ENCODE measurements at places on chromosomes 5 and 9.
A peak's percentile ranks its signal among the peaks of the same experiment; 100 is the strongest.

DNA sequence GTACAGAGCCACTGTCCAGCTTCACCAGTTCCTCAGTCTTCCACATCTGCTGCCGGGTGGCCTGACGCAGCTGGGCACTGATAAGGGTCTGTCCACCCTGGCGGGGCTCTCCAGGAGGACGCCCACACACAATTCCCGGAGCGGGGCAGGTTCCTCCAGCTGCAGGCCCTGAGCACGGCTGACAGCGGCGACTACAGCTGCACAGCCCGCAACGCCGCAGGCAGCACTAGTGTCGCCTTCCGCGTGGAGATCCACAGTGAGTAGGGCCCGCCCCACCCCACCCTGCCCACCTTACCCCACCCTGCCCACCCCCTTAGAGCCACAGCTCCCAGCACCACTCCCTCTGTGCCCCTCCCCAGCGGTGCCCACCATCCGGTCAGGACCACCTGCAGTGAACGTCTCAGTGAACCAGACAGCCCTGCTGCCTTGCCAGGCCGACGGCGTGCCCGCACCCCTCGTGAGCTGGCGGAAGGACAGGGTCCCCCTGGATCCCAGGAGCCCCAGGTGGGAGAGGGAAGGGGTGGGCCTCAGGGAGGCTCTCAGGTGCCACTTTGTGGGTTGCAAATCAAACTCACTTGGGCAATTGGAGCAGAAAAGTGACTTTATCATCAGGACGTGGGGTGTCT, 48.8 kb upstream of the ASS1 start:
- DNase-seq, result no peak

- no peak for DNase-seq
Observed at GRCh38 chr9:69173891-69174615, at the start of gene TJP2. TJP2 (plus strand) TSS chr9:69174277; CDS start chr9:69174373, 96 bp downstream.

DNA sequence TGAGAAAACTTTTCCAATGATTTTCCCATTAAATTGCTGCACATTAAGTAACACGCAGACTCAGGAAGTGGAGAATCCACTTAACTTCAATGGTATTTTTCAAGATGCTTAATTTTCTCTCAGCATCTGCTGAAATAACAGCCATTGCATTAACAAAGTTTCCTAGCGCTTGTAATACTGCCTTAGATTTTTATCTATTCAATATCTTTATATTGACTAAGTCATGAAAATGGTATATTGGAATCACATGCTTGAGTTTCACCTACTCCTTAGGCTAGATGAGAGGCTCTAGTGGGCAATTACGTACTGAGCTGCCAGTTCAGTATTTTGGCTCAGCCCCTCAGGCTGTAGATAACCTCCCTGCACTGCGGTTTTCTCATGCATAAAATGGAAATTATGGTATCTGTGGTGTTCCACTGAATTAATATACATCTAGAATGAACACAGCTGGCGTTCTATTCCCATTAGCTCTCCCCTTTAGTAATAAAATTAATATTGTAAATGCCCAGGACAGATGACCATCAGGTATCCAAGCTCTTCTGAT, 112.9 kb downstream of the MTX3 start:
- DNase-seq, result no peak

DNA sequence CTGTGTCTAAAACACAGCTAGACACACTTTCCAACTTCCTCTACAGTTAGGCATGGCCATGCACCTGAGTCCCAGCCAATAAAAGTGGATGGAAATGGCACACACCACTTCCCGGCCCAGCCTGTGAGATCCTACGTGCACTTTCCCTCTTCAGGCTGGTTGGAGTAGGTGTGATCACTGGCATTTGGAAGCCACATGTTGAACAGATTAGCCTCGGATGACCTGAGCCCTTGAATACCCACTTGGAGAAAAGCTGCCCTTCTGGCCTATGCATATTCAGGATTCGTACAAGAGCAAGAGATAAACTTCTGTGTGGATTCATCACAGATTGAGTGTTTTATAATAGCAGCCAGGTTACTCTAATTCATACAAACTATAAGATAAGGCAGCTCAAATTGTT, 359.0 kb upstream of the SLC30A5 start:
- no peak for DNase-seq

- no peak for DNase-seq
Observed at GRCh38 chr5:98927242-98927988, 1.4 kb downstream of the CHD1 start.

- DNase-seq, result no peak
Observed at GRCh38 chr5:132376694-132377641, 7.5 kb downstream of the SLC22A5 start.

- DNase-seq, result peak; percentile 25
Observed at GRCh38 chr5:74408150-74409043, 232.1 kb downstream of the ENC1 start.

DNA sequence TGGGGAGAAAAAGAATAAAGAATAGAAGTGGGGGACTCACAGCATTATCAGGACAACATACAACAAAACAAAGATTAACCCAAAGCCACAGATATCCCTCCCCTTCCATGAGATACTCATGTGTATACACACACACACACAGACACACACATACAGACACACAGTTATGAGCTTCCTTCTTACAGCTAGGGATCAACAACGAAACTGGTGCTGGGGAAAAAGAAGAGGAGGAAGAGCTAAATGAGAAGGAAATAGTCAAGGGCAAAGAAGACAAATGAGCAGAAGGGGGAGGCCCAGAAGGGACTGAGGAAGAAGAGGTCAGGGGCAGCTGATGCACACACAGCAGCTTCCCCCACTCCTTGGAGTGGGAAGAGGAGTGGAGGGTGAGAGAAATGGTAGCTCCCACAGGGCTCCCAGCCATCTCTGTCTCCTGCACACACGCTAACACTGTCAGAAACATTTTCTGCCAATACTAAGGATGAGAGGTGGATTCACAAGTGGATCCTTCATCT, 66.2 kb downstream of the SIL1 start:
- DNase-seq, result no peak

DNA sequence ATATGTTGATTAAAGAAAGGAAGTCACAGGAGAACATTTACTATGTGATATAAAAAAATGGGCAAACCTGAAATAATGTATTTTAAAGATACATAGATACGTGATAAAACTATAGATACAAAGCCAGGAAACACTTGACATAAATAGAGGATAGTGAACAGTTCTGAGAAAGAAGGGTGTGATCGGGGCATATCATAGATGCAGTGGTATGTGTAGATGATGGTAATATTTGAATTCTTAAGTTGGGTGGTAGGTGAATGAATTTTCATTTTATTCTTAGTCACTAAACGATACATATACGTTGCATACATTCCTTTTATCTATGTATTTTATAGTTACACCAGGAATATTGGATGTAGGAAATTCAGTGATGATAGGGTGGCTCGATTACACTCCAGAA, 138.7 kb upstream of the ARRDC3 start:
- no peak for DNase-seq

- DNase-seq, result no peak
Observed at GRCh38 chr5:87243161-87243844, 24.4 kb upstream of the RASA1 start.

- no peak for DNase-seq
Observed at GRCh38 chr9:131578021-131578420, 32.7 kb downstream of the PRRT1B start.

DNA sequence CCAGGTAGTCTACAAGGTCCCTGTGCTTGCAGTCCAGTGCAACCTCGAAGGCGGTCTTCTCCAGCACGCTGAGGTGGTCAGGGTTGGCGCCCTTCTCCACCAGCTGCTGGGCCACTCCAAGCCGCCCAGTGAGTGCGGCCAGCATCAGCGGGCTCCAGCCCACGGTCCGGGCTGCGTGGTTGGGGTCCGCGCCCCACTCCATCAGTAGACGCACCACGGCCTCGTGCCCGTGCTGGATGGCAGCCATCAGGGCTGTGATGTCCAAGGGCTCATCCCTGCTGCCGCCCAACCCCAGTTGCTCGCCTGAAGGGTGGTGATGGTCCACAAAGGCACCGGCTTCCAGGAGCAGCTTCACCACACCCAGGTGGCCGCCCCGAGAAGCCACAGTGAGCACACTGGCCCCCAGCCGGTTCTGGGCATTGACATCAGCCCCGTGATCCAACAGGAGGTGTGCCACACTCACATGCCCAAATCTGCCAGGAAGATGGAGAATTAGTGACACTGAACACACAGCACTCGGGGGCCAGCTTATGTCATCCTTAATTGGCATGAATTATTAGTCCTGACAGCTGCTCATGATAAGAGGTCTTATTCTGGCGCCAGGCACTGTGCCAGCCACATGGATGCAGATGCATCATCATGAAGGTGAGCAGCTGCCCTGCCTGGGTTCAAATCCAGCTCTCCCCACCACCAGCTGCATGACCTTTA, 6.1 kb downstream of the ANKS6 start:
- DNase-seq, result no peak

- no peak for DNase-seq
Observed at GRCh38 chr5:147659166-147659929, 123.2 kb downstream of the JAKMIP2 start.

DNA sequence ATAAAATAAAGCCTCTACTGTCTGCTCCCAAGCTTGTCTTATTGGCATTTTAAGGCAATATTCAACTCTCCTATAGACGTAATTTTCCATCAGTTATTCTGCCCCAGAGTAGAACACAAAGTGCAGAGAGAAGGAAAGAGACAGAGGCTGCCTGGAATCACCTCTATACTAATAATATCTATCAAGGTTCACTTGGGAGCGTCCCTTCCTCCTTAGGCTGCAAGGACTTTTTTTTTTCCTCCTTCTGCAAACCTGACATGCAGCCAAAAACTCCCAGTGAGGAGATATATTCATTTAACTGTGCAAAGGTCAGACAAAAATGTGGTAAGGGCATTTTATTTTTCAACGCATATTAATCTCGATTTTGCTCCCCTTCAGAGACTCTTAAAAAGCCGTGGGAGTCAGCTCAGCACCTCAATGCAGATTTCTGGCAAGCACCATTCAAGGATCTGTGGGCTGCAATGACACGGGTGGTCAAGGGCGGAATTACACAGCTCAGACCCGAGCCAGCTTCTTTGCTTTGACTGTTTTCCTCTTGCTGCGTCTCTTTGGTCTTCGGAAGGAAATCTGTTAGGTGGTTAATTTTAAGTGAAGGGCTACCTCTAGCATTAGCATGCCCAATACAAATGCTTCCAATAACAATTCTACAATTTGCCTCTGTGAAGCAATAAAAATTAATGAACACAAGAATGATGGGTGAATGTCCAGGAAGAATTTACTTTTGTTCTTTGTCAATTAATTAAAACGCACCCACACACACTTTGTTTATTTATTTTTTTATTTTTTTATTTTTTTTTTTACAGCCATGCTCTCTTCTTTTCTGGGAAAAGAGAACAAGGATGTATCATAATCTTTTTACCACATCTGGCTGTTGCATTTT, 587.7 kb upstream of the GRAMD2B start:
- DNase-seq, result peak; percentile 0

- DNase-seq, result no peak
Observed at GRCh38 chr5:149628221-149628620, 46.9 kb downstream of the ARHGEF37 start.

- no peak for DNase-seq
Observed at GRCh38 chr9:88355166-88355565, 33.1 kb upstream of the SPIN1 start.

- no peak for DNase-seq
Observed at GRCh38 chr5:141715346-141715905, 33.4 kb upstream of the ARAP3 start.

DNA sequence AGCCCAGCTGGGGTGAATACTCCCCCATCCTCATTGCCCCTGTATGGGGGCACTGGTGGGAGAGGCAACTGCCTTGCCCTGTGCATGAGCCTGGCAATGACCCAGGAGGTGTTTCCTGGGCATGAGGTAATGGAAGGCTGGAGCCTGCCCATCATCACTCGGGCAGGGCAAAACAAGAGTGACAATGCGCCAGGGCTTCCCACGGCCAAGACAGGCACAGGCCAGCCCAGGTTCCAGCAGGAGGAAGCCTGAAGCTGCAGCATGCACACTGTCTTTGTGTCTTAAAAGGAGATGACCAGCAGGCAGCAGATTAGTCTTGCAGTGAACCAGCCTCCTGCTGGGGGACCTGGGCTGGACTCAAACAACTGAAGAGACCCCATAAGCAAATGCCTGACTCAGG, 92.2 kb upstream of the SMIM23 start:
- DNase-seq, result no peak

DNA sequence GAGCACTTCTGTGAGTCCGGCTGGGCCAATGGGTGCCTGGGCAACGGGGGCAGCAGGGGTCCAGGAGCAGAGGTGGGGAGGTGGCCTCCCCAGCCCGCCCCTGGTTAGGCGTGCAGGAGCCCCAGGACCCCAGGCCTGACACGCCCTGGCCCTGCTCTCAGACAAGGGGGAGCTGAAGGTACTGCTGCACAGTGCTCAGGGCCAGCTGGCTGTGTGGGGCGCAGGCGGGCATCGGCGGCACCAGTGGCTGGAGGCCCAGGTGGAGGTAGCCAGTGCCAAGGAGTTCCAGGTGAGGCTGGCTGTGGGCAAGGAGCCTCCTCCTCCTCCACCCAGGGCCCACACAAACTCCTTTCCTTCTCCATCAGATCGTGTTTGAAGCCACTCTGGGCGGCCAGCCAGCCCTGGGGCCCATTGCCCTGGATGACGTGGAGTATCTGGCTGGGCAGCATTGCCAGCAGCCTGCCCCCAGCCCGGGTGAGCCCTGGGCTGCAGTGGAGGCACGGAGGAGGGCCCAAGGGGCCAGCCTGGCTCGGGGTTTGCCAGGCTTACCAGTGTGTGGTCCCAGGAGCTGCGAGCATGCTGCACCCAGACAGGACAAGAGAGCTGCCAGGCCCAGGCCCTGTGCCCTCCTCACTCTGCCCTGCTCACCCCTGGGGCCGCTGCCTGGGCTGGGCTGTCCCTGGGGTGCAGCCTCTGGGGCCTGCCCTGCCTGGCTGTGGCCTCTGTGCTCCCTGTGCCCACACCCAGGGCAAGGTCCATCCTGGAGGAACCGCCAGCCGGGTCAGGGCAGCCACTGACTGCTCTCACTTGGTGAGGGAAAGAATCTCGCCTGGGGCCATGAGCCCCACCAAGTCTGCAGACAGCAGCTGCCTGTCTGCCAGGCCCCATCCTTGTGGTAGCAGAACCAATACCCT, 7.0 kb downstream of the MAMDC4 start:
- DNase-seq, result no peak

DNA sequence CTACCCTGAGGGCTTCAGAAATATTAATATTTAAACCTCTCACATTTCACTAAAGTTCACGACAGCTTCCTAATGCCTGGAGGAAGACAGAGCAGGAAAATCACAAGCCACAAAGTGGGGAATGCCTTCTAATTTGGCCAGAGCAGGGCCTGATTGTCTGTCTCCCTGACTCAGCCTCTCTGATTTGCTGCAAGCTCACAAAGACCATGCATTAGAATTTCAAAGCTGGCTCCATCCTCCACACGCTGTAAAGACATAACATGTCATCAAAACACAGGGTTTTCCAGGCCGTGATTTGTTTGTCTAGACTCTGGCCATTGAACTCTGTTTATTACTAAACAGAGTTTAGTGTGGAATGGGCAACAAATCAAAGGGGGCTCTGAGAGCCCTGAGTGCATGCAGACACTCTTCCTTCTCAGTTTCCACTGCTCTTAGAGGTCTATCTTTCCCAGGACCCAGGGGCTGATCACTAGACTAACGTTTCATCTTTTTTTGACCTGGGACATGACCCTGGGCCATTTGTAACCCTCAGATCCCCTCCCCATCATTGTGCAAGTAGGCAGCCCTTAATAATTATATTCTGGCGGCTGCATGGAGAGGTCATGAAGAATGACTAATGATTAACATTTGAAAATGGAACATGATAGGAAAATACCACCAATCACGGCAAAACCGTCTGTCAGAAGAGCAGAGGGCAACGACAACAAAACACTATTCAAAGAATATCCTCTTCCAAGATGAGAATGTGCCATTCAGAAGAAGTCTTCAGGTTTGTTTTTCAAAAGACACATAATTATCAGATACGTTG, 140.2 kb downstream of the ENC1 start:
- DNase-seq, result no peak

- DNase-seq, result no peak
Observed at GRCh38 chr5:67178085-67178484, 18.5 kb downstream of the CD180 start.

Measured in NCI-H345 (cell line).